ENCODE measurements at places on chromosomes 12 and 14.

DNA sequence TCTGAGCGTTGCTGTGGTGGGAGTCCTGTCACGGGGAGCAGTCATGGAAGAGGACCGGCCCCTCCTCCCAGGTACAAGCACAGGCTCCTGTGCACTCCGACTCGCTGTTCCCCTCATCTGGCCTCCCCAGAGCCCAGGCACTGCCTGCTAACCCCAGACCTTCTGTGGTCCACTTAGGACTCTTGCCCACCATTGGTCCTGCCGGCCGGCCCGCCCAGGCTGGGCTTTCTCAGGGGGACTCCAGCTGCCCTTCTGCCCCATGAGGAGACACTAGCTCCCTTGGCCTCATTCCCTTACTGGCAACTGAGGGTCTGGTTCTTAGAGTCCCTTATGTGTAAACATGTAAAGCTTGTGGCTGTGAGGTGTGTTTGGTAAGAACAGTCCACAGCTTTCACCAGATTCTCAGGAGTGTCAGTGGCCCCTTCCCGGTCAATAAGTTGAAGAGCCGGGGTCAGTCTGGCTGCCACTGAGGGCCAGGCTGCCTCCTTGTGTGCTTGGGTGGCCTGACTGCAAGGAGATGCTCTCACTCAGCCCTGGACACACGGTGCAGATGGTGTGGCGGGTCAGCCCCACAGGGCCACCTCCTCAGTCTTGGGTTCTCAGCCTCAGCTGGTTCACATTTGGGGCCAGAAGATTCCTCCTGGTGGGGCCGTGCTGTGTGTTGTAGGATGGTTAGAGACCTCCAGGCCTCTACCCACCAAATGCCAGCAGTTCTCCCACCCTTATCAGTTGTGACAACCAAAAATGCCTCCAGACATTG, 43.6 kb downstream of the DDX51 start:
- DNase-seq = no peak

DNA sequence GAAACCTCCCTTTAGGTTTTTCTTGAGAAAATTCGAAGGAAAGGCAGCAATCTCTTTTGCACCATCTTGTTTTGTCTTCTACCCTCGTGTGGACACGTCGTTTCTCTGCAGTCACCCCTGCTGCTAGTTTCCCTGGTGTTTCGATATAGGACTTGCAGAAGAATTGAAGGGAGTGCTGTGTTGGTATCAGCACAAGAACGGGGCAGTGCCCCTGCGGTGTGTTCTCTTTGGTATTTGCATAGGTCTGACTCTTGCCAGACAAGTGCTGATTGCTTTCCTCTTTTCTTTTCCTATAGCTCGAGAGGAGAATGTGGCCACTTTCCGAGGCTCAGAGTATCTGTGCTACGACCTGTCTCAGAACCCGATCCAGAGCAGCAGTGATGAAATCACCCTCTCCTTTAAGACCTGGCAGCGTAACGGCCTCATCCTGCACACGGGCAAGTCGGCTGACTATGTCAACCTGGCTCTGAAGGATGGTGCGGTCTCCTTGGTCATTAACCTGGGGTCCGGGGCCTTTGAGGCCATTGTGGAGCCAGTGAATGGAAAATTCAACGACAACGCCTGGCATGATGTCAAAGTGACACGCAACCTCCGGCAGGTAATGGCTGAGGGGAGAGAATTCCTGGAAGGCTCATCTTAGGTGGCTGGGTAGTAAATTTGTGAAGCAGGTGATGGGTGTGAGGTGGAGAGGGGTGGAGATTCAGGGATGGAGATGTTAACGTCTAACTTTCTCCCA, 474.8 kb downstream of the NRXN3 start:
- peak; percentile 37 for DNase-seq

DNA sequence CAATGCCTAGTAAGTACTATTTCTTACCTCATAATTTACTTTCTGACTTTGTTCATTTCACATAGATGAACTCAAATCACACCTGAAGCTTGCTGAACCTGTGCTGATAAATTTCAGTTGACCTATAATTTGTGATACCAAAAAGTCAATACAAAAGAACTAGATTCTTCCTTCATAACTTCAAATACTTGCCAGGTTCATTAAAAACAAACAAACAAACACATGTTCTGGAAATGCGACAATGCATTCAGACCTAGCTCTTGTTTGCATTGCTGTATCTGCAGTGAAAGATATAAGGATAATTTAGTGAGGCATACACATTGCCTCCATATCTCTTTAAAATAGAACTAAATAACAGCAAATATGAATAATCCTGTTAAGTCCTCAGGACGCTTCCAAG, 221.3 kb downstream of the GXYLT1 start:
- no peak for DNase-seq

- no peak for DNase-seq
Measured at GRCh38 chr12:99053616-99054362, 408.7 kb downstream of the APAF1 start.

GRCh38 chr14:100548295-100548655, 38.9 kb downstream of the BEGAIN start:
- DNase-seq = no peak

DNA sequence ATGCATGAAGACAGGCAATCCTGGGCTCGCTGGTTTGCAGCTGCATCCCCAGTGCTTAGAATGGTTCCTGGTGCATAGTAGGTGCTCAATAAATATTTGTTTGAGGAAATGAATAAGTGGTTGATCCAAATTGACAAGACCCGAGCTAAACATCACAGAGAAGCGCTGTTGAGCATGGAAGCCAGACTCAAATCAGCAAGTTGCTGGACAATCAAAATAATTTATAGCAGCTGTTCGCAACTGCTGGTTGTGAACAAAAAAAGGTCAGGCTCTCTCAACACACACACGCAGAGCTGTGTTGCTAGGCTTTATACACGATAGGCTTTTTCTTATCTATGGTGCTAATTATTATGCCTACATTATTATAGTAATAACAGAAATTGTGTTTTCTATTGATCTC, 190.2 kb downstream of the TBX5 start:
- no peak for DNase-seq

DNA sequence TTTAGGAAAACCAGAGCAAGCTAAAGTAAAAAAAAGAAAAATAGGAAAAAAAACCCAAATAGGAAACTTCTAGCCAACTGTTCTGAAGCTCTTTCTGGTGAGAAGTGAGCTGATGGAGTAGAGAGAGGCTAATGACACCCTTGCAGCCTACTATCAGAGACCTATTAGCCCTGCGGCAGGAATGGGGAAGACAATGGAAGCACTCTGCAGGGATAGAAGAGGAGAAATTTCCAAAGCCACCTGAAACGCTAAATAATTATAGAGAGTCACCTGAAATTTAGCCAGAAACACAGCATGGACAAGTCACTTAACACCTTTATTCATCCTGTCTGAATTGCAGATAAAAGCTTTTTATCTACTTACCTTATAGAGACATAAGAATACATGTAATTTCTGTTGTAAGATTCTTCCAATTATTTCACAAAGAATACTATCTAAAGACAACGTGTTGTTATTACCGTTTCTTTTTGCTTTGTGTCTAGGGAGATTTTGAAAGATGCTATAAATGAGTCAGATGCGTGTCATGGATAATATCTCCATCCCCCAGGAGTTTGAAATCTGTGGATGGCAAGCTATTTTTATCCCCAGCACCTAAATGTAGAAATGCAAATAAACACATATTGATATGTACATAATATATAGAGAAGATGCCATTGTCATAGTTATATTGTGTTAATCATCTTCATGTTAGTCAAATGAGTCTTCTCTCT, 138.6 kb downstream of the TPH2 start:
- DNase-seq = no peak

DNA sequence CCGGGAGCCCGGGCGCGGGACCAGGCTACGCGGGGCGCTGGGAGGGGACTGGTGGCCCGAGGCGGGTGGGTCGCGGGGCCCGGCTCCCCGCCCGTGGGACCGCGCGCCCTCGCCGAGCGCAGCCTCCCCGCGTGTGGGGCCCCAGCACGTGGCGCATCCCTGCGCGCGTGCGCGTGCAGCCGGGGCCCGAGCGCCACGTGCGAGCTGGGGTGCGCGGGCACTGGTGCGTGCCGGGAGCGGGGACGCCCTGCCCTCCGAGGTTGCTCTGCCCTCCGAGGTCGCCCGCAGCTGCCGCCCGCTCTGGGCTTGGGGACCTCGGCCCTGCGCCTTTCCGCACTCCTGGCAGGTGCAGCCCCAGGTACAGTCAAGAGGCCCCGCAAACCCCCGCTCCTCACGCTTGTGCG, 365 bp upstream of the CCDC88C start:
- DNase-seq = no peak

- DNase-seq = no peak
Measured at GRCh38 chr12:25935355-25936144, 22.9 kb upstream of the RASSF8 start.

DNA sequence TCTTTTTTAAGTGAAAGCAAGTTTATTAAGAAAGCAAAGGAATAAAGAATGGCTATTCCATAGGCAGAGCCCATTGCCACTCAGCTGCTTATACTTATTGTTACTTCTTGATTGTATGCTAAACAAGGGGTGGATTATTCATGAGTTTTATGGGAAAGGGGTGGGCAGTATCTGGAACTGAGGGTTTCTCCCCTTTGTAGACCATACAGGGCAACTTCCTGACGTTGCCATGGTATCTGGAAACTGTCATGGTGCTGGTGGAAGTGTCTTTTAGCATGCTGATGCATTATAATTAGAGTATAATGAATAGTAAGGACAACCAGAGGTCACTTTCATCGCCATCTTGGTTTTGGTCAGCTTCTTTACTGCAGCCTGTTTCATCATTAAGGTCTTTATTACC, 66.3 kb upstream of the AMN start:
- DNase-seq = no peak

DNA sequence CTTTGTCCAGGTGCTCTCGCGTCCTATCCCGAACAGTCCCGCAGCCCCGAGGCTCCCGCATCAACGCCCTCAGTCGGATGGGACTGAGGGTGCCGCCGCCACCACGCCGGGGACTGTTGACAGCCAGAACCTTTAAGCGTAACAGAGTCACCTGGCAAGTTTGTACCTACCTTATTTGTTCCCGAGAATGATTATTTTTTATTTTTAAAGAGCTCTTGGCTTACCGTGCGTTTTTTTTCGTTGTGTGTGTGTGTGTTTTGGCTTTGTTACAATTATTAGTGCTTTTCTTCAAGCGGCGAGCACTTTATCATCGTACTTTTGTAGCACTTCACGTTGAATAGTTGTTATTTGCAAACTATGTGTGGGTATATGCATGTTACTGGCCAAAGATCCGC, 463 bp downstream of the COA8 start:
- DNase-seq = no peak

DNA sequence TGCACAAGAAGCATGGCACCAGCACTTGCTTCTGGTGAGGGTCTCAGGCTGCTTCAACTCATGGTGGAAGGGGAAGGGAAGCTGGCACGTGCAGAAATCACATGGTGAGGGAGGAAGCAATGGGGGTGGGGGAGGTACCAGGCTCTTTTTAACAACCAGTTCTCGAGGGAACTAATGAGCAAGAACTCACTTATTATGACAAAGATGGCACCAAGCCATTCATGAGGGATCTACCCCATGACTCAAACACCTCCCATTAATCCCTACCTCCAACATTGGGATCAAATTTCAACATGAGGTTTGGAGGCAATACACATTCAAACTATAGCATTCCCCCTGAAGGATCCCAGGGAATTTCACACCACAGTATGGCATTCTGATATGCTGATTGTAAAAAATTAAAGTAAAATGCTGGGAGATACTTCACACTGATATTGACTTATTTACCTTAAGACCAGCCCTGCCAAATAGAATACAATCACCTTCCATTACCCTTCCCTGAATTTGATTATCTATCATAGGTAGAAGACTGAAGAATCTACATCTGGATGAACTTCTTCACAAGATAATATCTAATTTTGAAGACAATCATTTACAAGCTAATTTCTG, 201.7 kb upstream of the PLXNC1 start:
- no peak for DNase-seq

DNA sequence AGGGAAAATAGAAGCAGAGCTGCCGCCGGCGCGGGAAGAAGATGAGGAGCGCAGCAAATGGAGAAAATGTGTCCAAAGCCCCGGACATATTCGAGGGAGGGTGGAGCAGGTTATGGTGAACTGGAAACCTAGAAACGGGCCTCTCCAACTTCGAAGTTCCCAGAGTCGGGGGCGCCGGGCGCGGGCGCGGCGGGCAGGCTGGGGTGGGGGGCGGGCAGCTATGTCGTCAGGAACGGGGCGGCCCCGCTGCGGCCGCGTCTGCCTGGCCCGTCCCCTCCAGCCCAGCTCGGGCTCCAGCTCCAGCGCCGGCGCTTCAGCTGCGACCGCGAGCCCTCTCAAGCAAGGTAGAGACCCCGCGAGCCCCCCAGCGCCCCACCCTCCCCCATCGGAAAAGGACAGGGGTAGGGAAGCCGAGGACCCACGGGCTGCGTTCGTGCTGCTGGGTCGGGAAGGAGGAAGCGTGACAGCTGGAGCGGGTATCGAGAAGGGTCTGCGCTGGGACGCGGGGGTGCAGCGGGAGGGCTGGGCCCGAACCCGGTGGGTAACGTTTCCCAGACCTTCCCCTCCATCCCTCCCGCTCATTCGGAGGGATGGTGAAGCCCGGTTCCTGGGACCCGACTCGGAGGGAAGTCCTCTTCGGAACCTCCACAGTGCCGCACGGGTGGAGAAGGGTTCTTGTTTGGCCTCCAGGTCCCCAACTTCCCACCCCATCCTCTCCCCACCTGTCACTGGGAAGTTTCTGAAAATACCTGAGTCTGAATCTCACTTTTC, 1.0 kb downstream of the DGKA start:
- DNase-seq = no peak

DNA sequence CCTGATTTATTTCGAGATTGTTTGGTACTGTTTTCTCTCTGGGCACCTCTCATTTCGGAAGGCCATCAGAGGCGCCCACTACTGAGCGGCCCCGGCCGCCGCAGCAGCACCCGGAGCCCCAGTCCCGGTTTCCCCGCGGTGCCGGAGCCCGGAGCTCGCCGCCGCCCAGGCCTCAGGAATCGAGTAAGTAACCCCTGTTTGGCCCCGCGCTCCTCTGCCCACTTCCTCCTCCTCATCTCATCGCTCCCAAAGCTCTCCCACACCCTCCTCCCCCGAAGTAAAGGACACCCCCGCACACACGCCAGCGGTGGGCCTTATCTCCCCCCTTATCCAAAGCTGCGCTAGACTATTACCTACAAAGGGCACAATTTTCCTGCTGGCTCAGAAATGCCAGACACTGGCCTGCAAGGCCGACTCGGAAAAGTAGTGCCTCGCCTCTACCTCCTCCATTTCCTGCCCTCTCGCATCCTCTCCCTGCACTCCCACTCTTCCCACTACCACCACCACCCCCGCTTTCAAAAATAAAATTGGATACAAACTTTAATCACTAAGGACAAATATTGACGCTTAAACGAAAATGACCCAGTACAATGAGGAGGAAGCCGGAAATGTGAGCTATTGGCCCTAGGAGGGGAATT, 637 bp upstream of the FOXG1 start:
- DNase-seq = no peak

- DNase-seq = no peak
Measured at GRCh38 chr12:11657511-11657910, 8.0 kb downstream of the ETV6 start.

GRCh38 chr14:94129758-94130414, 482 bp upstream of the IFI27L2 start:
- DNase-seq = no peak

- no peak for DNase-seq
Measured at GRCh38 chr14:42335918-42336317, 729.2 kb downstream of the LRFN5 start.

GRCh38 chr14:38409071-38409705, 153.3 kb upstream of the CLEC14A start:
- DNase-seq = no peak

Measured in NCI-H187 treated with DMSO at 0.1 percent for 48 hours (cell line).